T-helper 17 cell (primary cell): ENCODE measurements at places on chromosomes 7 and 10. TPM values are rescaled to one million over a fixed set of nuclear protein-coding genes. Genes with fewer than 3 reads are reported as not detected.

GRCh38 chr7:73749931-73750776 lies 11.6 kb upstream of the ABHD11 start:
- no peak overlapping the region for H3K27ac ChIP-seq
- peaks cover 25% of the 10 kb centered on the region for H3K27me3 ChIP-seq
- H3K4me1 ChIP-seq: peaks cover 9% of the 10 kb centered on the region
- peaks cover 2% of the 10 kb centered on the region for H3K36me3 ChIP-seq
- H3K4me3 ChIP-seq: no peak overlapping the region

GRCh38 chr10:60564475-60564874 lies 174.8 kb upstream of the ANK3 start:
- H3K4me3 ChIP-seq: no peak overlapping the region
- H3K27me3 ChIP-seq: no peaks in the 10 kb centered on the region
- H3K27ac ChIP-seq: no peak overlapping the region
- no peaks in the 10 kb centered on the region for H3K36me3 ChIP-seq
- H3K4me1 ChIP-seq: peaks cover 3% of the 10 kb centered on the region

- H3K27me3 ChIP-seq: no peaks in the 10 kb centered on the region
- H3K36me3 ChIP-seq: no peaks in the 10 kb centered on the region
- no peak overlapping the region for H3K4me3 ChIP-seq
- DNase-seq: no peak
- no peak overlapping the region for H3K27ac ChIP-seq
These were observed 123.4 kb downstream of the MAD1L1 start for GRCh38 chr7:2109251-2109872.

DNA sequence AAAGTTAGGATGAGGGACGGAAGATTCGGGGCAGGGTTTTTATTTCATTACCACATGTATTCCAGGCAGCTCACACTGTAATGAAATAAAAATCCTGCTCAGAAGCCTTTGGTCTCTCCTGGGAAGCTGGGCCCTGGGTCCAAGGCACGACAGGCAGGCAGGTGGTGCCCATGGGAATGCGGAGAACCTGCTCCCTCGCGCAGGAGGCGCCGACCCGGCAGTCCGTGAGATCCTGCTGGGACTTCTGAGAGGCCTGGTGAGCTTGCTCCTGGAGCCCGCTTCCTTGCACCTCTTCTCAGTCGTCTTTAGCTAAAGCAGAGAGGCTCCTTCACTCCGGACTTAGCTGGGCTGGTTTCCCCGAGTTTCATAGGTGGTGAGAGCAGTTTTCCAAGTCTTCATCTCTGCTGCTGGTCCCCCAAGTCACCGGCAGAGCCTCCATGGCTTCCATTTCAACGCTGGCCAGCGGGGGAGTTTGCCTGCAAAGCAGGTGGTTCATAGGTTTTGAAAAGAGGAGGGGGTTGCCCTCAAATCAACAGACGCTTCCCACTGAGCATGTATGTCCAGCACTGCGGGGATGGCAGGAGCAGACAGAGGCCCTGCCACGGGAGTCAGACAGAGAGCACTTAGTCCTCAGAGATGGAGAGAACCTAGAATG lies 24.5 kb downstream of the IL15RA start:
- no peaks in the 10 kb centered on the region for H3K27me3 ChIP-seq
- no peak overlapping the region for H3K4me3 ChIP-seq
- H3K4me1 ChIP-seq: peaks cover 5% of the 10 kb centered on the region
- no peak for DNase-seq

- H3K36me3 ChIP-seq: no peaks in the 10 kb centered on the region
- H3K4me3 ChIP-seq: peak overlapping the region; percentile 89
- H3K27me3 ChIP-seq: no peaks in the 10 kb centered on the region
These were observed 12.3 kb upstream of the OGA start for GRCh38 chr10:101830322-101831168.

SLC18A2 gene
- total RNA-seq: 0.20 TPM
